ENCODE measurements at places on chromosomes 6 and 20.

GRCh38 chr6:52801188-52801841 lies 2.3 kb downstream of the GSTA1 start:
- no peak for DNase-seq

- no peak for DNase-seq
These were observed 117.9 kb downstream of the LAMP5 start for GRCh38 chr20:9632265-9632664.

- peak; percentile 77 for DNase-seq
These were observed 48.1 kb downstream of the CTCFL start for GRCh38 chr20:57476641-57477461.

- DNase-seq, result no peak
These were observed 57.2 kb downstream of the RIPOR3 start for GRCh38 chr20:50634191-50634590.

DNA sequence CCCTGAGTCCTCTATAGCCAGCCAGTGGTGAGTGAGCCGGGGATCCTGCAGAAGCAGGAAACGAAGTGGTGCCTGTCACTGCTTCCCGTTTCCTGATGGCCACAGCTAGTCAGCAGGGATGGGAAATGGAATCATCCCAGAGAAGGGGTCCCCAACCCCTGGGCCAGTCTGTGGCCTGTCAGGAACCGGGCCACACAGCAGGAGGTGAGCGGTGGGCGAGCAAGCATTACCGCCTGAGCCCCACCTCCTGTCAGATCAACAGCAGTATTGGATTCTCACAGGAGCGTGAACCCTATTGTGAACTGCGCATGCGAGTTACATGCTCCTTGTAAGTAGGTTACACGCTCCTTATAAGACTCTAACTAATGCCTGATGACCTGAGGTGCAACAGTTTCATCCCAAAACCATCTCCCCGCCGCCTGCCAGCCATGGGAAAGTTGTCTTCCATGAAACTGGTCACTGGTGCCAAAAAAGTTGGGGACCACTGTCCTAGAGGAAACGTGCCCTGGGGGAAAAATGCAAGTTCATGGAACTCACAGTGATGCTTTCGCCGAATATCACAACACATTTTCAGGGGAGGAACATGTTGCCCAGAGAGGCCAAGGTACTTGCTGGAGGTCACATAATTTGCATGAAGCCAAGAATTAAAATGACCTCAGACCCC lies 113.8 kb downstream of the JPH2 start:
- DNase-seq, result no peak

- no peak for DNase-seq
These were observed 75.1 kb downstream of the SEL1L2 start for GRCh38 chr20:13915284-13915683.

DNA sequence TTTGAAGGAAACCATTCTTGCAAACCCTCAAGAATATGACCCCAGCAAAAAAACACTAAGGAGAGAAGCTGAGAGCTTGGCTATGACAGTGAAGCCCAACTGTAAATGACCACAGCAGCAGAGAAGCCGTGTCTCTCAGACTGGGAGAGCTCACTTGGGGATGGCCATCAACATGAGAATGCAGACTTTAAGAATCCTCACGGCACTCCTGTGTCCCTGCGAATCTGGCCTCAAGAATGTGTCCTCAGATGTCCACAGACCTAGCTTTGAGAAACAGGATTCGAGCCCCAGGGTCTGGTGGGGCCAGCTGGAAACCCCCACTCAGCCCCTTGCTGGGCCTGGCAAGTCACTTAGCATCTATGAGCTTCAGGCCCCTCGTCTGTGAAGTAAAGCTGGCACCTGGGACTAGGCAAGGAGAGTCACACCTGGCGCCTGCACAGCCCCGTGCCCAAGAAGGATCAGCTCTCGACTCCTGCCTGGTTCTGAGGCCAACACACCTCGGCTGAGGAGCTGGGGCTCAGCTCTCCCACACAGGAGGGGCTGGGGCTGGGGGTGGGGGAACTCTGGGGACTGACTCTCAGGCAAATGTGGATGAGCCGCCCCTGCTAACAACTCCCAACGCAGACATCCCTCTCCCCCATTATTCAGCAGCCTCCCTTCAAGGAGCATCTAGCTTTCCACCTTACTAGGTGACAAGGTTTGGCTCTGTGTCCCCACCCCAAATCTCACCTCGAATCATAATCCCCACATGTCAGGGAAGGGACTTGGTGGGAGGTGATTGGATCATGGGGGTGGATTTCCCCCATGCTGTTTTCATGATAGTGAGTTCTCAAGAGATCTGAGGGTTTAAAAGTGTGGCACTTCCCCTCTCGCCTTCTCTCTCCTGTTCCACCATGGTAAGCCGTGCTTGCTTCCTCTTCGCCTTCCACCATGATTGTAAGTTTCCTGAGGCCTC lies 97.7 kb downstream of the GRM4 start:
- DNase-seq, result no peak

GRCh38 chr6:98971303-98971702 lies 23.6 kb upstream of the FBXL4 start:
- DNase-seq, result no peak

- no peak for DNase-seq
These were observed 248.7 kb upstream of the JAG1 start for GRCh38 chr20:10922506-10922905.

DNA sequence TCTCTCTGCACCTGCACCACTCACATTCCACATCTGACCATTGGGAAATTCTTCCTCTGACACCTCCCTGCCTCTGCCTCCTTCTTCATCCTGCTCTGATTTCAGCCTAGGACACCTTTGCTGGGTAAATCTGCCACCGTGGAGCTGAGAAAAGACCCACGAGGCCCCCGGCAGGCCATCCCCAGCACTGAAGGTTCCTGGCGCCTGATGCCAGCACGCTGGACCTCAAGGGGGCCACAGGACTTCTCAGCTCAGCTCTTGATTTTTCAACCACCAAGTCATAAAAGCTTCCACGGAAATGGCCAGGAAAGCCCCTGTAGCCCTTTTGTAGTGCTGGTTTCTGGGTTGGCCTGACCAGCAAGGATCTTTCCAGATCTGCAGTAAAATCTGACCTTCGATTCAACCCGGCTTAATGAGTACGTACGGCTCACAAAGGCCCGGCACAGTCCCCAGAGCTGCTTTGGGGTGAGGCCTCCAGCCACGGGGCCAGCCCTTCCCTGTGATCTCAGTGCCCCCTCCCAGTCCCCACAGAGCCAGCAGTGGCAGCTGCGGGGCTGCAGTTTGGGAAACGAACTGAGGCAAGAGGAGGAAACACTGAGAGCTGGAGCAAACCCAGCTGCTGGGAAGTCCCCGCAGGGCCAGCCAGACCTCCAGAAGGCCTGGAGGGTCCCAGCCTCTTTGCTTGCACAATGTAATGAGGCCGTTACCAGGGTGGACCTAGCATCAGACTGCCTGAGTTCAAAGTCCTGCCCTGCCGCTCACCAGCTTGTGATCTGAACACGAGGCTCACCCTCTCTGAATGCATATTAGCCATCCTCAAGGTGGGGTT lies 157.5 kb downstream of the BMP7 start:
- DNase-seq, result peak; percentile 71

DNA sequence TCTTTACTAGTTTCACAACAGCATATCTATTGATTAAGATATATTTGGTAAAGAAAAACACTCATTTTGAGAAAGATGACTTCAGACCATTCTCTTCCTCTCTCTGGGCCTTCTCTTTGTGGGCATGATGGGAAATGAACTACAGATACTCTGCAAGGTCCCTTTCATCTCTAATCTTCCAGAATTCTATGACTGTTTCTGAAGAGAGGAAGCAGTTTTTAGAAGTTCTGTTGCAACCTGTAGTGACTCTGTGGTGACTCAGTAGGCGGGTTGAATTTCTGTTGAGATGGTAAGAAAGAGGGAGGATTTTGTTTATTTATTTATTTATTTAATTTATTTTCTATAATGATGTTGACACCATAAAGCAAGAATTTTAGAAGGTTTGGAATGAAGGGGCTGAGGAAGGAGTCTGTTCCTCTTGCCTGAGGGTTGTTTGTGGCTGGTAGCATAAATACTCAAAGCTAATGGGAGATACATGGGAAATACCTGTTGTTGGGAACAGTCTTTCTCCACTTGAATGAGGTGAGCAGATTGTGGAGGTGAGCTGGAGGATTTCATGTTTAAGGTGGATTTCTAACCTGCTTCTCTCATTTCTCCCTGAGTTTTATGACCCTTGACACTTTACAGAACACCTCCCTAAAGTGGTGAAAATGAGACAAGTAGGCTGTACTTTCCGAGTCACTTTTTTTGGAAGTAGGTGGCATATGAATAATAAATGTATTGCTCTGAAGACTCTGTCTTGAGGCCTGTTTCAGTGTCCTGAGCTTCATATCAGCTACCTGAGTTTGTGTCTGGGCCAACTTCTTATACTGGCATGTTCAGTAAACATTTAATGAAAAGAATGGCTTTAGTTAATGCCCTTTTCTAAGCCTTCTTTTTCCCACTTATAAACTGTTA lies 15.0 kb downstream of the ACSS2 start:
- DNase-seq, result no peak

DNA sequence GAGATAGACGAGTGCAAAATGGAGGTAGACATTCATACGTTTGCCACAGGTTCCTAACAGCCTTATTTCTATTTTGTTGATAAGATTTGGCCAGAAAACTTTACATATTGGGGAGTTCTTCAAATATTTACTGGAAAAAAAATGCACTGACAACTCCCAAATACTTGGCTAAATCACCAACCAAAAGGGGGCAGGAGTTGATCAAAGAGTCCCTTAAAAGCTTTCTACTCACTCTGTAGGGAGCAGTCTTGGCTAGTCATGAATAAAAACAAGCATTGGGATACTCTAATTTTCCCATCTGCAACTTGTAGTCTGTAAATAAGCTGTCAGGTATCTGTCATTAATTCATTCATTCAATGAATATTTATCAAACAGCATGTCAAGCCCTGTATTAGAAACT lies 18.4 kb downstream of the TENT5A start:
- DNase-seq, result no peak

GRCh38 chr20:17648791-17649730 lies 33.0 kb downstream of the RRBP1 start:
- no peak for DNase-seq

DNA sequence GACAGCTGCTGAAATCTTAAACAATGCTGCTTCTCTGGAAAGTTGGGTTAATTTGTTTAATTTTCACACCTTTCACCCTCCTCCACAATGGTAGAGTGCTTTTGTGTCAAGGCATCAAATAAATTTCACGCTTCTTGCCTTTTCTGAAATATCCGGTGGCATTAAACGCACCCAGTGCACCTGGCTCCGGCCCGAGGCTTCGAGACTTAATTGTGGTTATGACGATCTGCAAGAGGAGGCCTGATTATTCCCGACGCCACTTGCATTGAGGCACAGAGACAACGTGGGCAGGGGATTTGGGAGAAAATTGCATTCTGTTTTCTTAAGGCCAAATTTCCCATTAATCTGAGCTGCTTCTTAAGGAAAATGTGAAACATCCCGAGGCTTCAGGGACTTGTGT lies 152.2 kb downstream of the CDH4 start:
- no peak for DNase-seq

DNA sequence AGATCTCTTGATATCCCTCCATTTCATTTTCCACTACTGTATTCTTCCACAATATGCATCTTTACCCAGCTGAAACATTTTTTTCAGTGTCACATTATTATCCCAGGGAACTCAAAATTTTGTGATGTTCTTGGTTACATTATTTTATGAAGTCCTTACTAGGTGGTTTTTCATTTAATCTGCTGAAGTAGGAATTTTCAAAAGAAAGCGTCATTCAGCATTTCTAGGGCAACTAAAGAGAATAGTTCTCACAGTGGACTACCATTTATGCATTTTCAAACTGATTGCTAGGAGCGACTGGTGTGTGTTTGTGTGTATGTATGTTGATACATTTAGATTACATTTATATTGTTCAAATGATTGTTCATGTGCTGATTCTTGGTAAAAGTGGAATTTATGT lies 2.4 kb upstream of the TMEM30A start:
- no peak for DNase-seq

DNA sequence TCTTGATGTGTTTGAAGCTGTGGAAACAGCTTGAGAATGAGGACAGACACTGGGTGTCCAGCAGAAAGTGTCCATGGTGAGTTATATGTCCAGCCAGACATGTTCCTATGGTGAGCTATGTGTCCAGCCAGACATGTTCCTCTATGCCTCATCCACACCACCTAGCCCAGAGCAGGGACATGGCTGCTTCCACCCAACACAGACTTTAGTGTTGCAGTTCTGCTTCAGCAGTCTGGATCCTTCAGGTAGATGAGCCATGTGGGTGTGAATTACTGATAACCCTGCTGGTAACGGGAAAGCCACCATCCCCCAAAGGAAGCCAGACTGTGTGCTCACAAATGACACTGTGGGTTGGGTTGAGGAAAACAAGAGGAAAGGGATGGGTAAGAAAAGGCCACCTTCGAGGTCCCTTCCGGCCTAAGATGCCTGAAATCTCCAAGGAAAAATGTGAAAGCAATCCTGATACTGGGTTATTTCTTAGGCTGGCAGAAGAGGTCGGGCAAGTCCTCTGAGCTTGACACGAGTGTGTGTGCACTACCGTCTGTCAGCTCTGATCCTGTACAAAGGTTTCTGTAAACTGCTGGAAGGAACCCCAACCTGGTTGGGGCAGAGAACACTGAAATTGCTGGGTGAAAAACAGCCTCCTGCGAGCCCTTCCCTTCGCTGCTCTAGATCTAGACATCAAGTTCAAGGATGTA lies 77.8 kb downstream of the NINL start:
- no peak for DNase-seq

DNA sequence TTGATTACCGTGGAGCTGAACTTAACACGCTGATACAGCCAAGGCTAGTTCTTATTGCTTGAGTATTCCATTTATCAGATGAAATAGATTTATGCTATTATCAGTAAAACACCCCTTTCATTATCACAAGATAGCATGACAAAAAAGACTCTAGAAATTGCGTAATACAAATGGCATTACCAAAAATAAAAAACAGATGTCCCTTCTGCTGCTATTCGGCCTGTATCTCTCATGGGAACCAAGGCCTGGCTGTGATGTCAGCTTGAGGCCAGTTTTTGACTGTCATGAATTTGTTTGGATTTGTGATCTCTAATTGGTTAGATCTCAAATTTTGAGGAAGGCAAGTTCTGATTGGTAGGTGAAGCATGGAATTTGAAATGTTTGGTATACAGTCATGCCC lies 25.2 kb downstream of the MEI4 start:
- DNase-seq, result no peak

DNA sequence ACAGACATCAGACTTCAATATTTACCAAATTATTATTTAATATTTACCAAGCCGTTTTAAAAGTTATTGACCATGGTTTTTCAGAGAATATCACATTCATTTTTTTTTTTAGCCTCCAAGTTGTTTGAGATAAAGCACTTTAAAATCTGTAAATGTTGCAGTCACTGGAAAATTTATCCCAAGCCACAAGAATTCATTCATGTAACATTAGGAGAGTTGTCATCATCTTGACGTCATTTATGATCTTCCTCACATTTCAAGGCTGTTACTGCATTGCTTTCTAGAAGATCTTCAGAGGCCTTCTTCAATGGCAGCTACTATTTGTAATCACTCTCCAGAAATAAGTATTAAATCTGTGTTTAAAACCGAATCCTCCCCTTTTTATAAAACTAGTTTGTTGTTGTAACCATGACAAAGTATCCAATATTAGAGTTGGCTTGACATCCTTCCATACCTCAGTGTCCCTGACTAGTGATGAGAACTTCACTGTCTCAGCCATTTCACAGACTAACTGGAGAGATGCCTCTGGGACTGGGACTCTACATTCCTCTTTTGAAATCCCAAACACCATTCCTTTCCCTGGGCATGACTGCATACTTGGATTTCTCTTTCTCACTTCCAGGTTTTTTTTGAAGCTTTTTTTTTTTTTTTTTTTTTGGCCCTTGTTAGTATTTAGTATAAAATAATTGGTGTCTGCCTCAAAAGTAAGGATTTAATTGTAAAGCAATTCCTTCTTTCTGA lies 100.1 kb downstream of the ZFAND3 start:
- no peak for DNase-seq
